ENCODE measurements at places on chromosomes 4 and X.
A peak's percentile ranks its signal among the peaks of the same experiment; 100 is the strongest.

- DNase-seq, result no peak
Observed at GRCh38 chr4:56844802-56845580, 23.5 kb upstream of the SPINK2 start.

- no peak for DNase-seq
Observed at GRCh38 chr4:126568652-126569570, 1063.8 kb upstream of the INTU start.

- DNase-seq, result no peak
Observed at GRCh38 chr4:94814237-94814636, 56.5 kb downstream of the BMPR1B start.

DNA sequence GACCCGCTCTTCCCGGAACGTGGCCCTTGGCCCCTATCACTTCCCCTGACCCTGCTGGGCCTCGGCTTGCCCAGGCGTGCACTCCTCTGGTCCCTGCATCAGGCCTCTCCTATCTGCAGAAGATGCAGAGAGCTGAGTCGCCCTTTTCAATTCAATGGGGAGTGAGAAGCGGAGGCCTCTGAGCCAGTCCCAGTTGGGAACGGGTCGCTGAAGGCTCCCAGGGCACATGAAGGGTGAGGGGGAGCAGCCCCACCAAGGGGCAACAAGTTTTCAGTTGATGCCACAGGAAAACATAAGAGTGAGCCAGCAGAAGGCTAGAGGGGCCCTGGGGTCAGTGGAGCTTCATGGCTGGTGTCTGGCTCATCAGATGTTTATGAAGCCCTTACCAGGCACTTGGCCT lies 17.1 kb downstream of the PSAPL1 start:
- peak; percentile 21 for DNase-seq

GRCh38 chrX:1581132-1581531 lies 10.3 kb upstream of the AKAP17A start:
- no peak for DNase-seq

DNA sequence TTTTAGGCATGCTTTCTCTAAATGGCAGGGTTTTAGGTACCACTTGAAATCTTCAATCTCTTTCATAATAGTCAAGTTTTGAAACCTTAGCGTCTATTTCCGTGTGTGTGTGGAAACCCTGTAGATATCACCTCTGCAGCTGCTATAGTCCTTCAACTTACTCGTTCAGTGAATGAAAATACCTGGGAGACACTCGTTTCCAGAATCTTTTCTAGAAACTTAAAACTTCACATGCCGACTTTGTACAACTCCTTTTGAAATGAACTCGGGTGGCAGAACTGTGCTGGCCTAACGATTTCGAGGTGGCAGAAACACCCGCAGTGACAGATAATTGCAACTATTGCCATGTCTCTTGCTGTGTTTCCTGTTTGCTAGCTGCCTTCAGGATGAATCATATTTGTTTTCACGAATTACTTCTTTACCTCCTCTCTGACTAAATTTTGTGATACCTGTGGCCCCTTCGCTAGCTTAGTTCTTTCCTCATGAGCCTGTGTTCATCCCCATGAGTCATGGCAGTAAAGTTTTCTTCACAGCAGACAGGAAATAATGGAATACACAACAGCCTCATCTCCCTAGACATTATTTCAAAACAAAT lies 104.7 kb upstream of the SMIM10 start:
- DNase-seq, result no peak

DNA sequence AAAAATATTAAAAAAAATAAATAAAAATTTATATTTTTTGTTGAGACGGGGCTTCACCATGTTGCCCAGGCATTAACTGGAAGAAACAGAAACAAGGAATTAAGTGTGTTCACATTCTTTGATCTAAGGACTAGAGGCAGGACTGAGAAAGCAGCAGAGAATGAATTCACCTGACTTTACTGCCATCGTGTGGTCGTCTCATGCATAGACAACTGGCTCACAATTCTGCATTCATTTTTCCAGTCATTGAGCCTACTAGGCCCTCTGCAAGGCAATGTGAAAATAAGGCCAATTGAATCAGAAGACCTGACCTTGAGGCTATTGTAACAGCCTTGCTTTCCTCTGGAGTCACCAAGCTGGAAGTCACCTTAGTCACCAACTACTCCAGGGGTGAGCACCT lies 37.4 kb downstream of the LHFPL1 start:
- DNase-seq, result no peak

GRCh38 chrX:52425775-52426174 lies 57.0 kb downstream of the XAGE2 start:
- DNase-seq, result no peak

DNA sequence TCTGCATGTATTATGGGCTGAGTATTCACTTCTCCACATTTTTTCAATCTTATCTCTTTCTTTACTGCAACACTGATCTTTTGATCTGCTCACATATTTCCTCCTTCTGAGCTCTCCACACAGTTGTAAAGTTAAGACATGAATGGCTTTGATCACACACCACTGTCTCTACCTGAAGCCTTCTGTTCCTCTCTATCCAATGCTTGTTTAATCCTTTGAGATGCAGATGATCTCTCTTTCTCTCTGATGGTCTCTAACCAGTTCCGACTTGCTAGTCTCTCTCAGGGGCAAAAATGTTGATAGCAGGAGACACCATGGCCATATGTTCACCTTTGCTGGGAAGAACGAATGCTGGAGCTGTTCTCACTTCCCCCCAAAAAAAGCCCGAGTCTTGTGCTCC lies 162.4 kb downstream of the UNC5C start:
- no peak for DNase-seq

- no peak for DNase-seq
Observed at GRCh38 chrX:111372086-111372485, 39.9 kb downstream of the DCX start.

DNA sequence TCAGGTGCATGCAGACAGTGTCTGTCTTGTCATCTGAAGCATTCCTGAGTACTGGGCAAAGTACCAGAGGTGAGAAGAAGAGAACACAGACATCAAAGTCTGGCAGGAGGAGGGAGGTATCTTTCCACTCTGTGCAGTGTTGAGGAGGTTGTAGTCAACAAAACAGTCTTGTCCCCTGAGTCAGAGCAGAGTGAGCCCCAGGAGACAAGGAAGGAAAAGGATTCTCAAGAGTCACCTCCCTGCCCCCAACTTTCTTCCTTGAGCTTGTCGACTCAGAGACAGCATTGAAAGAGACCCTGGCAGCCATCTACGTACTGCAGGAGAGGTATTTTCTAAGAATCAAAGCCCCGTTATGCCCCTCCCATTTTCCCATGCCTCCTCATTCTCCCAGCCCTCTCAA lies 4.4 kb upstream of the SRPX start:
- DNase-seq, result no peak

DNA sequence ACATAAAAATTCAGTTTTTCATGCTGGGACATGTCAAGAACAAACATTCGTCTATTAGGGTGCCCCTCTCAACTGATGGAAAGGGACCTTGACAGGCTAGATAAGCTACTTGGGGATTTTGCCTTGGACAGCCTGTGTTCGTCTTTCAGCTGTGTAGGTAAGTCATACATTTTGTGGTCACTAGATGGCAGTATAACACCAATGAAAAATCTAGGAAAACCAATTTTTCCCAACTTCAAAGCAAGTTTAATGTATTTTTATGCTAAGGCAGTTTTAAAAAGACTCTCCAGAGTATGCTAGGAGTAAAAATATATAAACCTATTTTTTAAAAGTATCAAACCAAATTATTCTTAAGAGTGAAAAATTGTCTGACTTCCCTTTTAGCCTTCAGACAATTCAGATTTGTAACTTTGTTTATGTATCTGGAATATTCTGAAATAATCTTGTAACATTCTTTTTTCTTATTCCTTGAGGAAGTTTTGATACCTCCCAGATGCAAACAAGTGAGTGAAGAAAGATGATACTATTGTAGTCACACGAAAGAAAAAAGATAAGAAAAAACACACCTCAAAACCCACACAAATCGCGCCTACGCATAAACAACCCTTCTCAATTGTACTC lies 158.3 kb downstream of the CPE start:
- DNase-seq, result no peak

DNA sequence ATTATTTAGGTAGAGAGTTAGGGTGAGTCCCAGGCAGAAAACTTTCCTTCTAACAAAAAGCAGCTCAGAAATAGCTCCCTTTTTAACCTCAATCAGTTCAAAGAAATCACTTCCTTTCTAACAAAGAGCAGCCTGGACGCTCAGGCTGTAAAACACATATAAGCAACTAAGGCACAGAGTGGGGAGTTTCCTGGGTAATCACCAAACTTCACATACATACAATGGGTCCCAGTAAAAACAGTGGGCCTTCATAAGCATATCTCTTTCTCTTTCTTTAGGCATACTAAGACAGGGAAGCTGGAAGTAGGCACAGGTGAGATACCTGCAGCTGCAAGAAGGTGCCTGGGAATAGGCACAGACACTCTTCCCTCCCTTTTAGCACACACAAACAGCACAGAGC lies 4.9 kb upstream of the NAF1 start:
- DNase-seq, result no peak

DNA sequence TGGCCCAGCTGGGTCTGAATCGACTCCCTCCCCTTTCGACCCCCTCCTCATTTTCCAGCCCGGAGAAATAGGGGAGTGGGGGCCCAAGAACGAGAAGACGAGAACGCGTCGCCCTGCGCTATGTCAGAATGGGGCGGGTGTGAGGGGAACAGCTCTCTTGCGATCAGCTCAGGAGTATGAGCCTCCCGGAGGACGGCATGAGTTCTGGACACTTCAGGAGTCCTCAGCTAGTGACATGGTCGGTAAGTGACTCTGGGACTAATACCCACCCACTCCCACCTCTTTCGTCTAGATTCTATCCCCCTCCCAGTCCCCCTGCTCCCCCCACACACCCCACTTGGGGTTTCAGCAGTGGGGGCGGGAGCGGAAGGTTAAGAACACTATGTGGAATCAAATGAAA lies 944 bp downstream of the KLF8 start:
- no peak for DNase-seq

DNA sequence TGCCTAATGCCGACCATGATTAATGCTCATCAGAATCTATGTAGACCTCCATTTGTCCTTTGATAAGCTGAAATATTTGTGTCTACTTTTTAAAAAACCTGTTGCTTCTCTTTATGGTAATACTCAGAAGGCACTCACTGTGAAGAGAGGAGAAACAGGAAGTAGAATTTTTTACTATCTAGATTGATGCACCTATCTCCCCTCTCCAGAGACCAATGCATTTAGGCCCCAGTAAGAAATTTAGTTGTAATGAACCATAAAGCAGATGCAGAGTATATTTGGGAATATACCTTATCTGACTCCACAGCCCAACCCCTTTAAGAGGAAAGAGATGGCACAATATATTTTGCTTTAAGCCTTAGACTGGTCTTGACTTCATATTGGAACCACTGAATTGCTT lies 11.1 kb downstream of the TBL1X start:
- no peak for DNase-seq

DNA sequence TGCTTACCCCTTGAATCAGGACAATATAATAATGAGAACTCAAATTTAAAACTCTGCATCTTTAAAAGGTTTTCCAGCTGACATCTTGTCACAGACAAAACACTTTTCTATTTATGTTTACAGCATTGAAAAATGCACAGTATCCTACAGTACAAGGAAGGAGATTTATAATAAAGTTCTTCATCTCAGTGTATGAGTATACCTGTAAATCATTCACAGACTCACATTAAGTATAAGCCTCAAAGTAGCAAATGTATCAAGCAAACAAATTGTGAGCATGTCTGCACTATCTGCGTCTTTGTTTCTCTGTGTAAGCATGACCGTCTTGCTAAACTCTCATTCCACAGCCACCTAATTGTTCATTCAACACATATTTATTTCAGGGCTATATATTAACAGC lies 52.8 kb downstream of the PPP1R2C start:
- no peak for DNase-seq

DNA sequence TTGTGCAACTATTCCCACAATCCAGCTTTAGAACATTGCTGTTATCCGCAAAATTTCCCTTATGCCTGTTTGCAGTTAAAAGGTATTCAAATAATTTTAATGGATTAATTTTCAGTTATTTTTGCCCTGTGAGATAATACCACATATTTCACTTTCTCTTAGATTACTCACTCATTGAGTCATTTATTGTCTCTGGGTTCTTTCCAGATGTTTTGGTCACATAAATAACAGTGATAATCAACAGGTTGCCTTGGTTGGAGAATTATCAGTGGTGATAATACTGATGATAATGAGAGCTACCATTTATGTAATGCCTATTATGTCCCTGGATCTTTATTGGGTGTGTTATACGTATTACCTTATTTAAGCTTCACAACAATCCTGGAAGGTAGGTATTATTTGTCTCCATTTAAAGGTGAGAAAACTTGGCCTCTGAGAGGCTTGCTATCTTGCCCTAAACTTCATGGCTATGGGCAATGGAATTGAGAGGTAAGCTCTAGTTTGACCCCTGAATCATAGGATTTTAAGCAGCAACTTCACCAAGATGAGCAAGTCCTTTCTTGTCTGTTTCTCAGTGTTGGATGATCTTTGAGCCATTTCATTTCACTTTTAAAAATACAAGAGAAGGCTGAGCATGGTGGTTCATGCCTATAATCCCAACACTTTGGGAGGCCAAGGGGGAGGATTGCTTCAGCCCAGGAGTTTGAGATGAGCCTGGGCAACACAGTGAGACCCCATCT lies 87.4 kb downstream of the KIT start:
- DNase-seq, result no peak

GRCh38 chr4:1981251-1982058 lies 27.3 kb downstream of the NELFA start:
- DNase-seq, result no peak

GRCh38 chr4:100149190-100149589 lies 41.1 kb downstream of the DDIT4L start:
- no peak for DNase-seq
